ENCODE measurements at places on chromosomes 5 and 9.

GRCh38 chr9:70036641-70037040 is 7.0 kb upstream of the MAMDC2 start:
- no peak for DNase-seq

DNA sequence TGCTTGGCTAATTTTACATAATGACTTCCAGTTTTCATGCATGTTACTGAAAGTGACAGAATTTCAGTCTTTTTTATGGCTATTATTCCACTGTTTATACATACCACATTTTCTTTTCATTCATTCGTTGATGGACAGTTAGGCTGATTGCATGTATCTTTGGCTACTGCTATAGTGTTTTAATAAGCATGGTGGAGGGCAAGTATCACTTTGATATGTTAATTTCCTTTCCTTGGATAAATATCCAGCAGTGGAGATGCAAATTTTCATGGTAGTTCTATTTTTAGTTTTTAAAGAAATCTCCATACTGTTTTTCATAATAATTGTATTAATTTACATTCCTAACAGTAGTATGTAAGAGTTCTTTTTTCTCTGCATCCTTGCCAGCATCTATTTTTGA is 297.9 kb downstream of the PRR16 start:
- DNase-seq = no peak

GRCh38 chr9:96100385-96101300 is 201.3 kb downstream of the HSD17B3 start:
- no peak for DNase-seq

- no peak for DNase-seq
Observed at GRCh38 chr5:140027807-140028206, 15.3 kb downstream of the NRG2 start.

DNA sequence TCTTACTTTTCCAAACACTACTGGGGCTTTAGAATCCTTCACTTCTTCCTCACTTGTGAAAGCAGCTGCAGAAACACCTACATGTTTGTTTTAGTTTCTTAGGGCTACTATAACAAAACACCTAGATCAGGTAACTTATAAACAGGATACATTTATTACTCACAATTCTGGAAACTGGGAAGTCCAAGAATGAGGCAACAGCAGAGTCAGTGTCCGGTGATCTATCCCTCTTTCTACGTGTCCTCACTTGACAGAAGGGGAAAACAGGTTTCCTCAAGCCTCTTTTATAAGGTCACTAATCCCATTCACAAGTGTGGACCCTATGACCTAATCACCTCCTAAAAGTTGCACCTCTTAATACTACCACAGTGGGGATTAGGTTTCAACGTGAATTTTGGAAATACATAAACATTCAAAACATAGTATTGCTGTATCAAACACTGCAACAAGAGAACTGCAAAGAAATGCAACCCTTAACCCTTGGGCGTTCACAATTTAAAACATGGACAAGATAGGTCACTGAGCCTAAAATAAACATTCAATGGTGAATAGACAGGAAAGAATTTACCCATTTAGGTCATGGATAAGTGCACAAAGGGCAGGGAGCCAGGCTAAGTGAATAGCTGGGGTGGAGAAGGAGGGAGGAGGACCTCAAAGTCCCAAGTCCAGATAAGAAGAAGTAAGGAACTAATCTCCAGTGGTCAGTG is 104.3 kb downstream of the PIK3R1 start:
- DNase-seq = no peak

- DNase-seq = no peak
Observed at GRCh38 chr5:118405650-118406061, 582.7 kb downstream of the DTWD2 start.

- no peak for DNase-seq
Observed at GRCh38 chr9:87684627-87685219, 41.2 kb upstream of the CTSL start.

DNA sequence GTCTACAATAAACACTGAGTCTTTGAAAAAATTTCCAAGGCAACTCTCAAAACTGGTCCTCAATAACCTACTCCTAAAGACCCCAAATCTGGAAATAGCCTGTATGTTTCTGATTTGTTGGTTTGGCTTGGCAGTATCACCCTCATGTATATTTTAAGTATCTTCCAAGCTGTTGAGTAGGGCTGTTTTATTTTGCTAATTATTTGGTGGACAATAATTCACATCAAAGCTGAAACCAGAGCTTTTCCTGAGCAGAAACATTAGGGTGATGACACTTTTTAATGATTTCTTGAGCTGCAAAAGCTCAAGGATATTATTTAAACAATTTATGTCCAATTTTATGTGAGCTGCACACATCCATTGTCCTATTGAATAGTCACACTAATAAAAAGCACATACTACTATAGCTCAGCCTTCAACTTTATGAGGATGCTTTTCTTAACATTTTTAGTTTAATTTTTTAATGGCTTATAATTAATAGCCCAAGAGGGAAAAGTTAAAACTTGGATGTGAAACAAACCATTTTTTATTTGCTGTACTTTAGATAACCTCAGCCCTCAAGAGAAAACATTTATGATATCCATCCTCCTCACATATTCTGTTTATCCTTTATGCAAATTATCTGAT is 393.1 kb downstream of the TAF11L14 start:
- DNase-seq = no peak

GRCh38 chr9:106535439-106535838 is 327.5 kb upstream of the ZNF462 start:
- DNase-seq = no peak

- DNase-seq = no peak
Observed at GRCh38 chr9:138118601-138119071, 241.1 kb downstream of the CACNA1B start.

Data from fibroblast of skin of left biceps (primary cell).